NCI-H187 (cell line): ENCODE measurements at places on chromosomes 6 and 20.

DNA sequence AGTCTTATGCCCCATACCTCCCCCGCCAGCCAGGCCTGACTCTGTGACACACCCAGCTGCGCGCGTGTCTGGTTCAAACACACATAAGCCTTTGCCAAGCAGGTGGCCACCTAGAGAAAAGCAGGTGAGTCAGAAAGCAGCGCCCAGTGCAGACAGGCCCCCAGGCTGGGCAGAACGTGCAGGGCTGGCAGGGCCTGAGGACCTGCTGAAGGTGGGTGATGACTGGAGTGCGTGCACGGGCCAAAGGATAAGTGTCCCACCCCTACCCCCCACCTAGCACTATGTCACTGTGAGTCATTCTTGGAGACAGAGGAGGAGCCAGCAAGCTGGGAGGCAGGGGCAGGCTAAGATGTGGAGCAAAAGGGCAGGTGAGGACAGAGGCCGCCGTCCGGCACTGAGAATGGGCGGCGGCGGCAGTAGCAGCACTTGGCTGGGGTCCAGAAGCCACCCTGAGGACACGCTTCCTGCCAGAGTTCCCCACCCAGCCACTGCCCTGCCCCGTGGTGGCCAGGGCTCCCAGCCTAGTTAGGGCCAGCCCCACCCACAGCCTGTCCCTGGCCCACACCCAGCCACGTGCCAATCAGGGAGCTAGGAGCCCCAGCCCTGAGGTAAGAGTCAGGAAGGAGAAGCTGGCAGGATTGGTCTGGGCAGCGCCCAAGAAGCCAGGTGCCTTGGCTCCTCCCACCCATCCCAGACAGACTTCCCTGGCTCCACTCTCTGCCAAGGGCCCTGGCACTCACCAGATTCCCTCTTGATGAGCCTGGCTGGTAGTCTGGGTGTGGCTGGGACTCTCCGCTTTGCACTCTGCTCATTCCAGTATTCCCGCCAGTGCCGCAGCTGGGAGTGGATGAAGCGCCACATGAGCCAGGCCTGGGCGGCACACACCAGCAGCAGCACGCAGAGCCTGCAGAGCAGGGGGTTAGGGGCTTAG lies 72.7 kb downstream of the TRAM2 start:
- DNase-seq: peak; percentile 72

GRCh38 chr6:150705392-150705791 lies 105.7 kb downstream of the PLEKHG1 start:
- DNase-seq: no peak

DNA sequence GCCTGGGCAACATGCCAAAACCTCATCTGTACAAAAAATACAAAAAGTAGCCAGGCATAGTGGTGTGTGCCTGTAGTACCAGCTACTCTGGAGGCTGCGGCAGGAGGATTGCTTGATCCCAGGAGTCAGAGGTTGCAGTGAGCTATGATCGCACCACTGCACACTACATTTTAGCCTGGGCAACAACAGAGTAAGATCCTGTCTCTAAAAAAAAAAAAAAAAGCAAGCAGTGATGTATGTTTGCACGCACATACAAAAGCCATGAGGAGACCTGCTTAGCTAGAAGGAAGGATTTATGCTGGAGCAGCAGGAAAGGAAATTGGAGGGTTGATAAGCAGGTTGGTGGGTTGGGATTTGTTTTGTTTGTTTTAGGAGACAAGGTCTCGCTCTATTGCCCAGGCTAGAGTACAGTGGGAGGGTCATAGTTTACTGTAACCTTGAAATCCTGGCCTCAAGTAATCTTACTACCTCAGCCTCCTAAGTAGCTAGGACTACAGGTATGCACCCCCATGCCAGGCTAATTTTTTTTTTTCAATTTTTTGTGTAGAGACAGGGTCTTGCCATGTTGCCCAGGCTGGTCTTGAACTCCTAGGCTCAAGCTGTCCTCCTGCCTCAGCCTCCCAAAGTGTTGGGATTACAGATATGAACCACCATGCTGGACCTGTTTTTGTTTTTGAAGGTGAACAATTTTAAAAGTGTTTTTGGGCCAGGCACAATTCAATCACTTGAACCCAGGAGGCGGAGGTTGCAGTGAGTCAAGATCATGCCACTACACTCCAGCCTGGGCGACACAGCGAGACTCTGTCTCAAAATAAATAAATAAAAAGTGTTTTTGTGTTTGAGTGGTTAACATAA lies 4.0 kb downstream of the ZSWIM3 start:
- DNase-seq: no peak

DNA sequence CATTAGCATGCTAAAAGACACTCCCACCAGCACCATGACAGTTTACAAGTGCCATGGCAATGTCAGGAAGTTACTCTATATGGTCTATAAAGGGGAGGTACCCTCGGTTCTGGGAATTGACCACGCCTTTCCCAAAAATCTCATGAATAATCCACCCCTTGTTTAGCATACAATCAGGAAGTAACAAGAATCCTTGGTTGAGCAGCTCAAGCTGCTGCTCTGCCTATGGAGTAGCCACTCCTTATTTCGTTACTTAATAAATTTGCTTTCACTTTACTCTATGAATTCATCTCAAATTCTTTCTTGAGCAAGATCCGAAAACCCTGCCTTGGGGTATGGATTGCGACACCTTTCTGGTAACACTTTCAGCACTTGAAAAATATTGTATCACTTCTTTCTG lies 243.0 kb downstream of the BMP2 start:
- no peak for DNase-seq

DNA sequence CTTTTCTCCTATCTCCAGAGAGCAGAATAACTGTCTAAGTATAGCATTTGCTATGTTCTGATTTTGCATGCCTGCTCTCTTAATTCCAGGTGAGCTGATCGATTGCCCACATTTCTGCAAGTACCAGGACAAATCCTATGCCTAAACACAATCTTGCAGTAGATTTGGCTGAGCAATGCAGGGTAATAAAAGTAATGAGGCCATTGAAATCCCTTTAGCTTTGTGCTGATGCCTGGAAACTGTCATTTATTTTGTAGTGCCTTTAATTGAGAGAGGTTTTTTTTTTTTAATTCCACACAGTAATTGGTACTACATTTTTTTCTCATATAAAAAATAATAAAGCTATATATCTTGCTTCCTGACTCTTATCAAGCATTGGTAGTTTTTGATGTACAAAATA lies 252.3 kb downstream of the NKAIN2 start:
- no peak for DNase-seq

- DNase-seq: no peak
Measured at GRCh38 chr6:68760941-68761676, 126.0 kb downstream of the ADGRB3 start.

- DNase-seq: no peak
Measured at GRCh38 chr6:47402081-47402480, 75.5 kb upstream of the CD2AP start.
